Activated T-cell treated with anti-CD3 and anti-CD28 coated beads, Interleukin-2, amount 50 U/mL, for 1 hour (primary cell): ENCODE measurements at places on chromosomes 13 and 19.

DNA sequence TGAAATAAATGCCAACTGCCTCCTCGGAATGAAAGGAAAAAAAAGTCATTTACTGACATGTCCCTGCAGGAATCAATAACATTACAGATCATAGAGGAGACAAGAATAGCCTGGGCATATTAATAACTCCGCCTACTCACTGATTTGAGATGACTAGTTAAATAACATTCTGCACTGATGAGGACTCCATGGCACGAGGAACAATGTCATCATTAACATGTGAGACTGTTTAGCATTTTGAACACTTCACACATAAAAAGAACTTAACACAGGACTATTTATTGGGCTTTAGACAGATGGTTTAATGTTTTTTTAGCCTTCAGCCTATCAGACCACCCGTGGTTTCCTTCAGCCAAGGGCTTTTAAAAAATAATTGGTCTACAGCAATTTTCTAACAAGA is 170.1 kb downstream of the OLFM4 start:
- no peak for DNase-seq

GRCh38 chr13:112187527-112188297 is 120.8 kb downstream of the SOX1 start:
- DNase-seq: no peak

DNA sequence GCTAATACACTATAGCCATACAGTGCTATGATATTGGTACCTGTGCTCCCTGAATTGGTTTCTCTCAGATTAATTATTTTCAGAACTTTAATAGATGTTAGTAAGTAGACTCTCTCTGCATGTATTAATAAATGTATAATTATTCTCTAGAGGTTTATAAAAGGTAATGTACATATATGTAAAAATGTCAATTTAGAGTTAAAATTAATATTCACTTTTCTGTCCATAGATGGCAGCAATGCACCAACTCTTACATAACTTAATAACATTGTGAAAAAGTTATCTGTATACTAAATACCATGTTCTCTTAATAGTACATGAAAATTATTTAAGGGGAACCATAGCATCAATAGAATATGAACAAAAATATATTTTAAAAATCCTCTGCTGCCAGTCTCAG is 515.0 kb upstream of the KLHL1 start:
- DNase-seq: no peak

DNA sequence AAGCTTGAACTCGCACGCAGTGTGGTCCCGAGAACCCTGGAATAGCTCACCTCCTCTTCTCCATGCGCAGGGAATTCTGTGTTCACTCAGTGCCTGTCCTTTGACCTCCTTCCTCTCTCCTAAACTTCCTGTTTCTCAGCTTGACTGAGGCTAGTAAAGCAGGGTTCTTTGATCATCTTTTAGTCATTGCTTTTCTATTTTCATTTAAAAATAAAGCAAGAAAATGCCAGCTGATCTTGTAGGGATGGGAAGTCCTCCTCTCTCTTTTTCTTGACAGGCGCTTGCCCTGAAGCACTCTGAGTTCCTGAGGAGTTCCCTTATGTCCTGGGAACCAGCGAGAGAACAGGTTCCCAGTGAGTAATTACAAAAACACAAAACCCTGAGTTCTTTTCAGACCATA is 62.8 kb downstream of the ARHGEF7 start:
- no peak for DNase-seq

GRCh38 chr19:53068834-53069233 is 24.3 kb downstream of the ERVV-2 start:
- no peak for DNase-seq

DNA sequence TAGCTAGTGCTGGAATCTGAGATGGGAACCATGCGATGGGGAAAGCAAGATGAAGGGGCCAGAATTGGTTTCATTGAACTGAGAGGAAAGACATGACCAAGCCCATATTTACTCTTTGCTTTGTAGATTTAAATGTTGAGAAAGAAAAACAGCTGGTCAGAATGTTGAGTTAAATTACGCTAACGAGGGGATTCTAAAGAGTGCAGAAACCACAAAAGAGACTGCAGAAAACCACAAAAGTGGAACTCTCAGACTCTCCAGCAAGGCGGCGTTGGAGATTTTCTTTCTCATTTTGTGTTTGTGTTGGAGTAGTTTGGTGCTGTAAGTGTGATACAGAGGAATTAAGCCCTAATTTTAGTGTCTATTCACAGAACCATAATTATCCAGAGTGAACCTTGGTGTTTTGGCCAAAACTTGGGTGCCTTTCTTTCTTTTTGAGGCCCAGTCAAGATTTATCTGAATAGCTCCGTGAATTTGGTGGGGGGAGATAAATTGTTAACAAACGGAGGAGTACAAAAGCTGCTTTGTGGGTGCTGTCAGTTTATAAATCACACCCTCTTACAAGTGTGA is 26.3 kb downstream of the SAE1 start:
- DNase-seq: no peak

DNA sequence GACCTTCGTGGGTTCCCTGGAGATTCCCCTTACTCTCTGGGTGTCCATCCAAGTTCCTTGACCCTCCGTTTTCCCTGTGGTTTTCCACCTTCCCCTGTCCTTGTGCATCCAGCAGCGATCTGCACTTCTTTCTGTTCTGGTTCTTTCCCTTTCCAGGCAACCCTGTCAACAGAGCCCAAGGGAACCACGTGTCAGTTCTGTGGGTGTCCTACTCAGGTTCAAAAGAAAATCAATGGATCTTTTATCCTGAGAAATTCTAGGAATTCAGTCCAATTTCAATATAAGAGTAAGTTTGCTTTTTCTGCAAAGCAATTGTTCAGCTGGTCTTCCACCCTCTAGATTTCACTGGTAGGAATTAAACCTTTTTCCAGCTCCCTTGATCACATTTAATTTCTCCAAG is 1394.8 kb upstream of the SLC10A2 start:
- no peak for DNase-seq

GRCh38 chr13:75581874-75582640 is 32.5 kb downstream of the UCHL3 start:
- no peak for DNase-seq

DNA sequence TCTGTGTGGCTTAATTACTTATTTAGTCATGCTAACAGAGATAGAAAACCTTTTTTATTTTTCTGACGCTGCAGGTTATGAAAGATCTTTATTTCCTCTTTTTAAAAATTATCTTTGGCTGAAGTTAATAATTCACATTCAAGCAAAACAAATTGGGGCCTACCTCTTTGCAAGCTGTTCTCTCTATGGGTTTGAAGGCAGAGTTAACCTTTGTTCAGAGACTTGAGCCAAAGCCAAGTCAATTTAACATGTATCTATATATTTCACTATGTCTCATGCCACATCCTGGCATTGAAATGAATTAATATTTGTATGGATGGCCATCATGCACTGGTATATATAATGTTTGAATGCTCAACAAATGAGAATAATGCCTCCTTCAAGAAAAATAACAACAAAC is 677.3 kb upstream of the GPC6 start:
- no peak for DNase-seq
